ENCODE measurements at places on chromosomes 6 and 20. TPM values are rescaled to one million over a fixed set of nuclear protein-coding genes. Genes with fewer than 3 reads are reported as not detected.

The CCDC170 gene
- under 0.01 TPM for total RNA-seq

The CPNE1 gene
- 162 TPM for total RNA-seq

The EEF1A2 gene
- total RNA-seq: 5.6 TPM

The PI3 gene
- not detected for total RNA-seq

The PROKR2 gene
- total RNA-seq: not detected

Measured in vein endothelial cell (primary cell).